GM23248 (cell line): ENCODE measurements at places on chromosomes 7 and 10. TPM values are rescaled to one million over a fixed set of nuclear protein-coding genes. Genes with fewer than 3 reads are reported as not detected.

The PIK3CG gene
- not detected in 2 replicates for total RNA-seq

The FAM180A gene
- 53.5 and 60.1 TPM in 2 replicates for total RNA-seq

The ABCC2 gene
- under 0.01 and 0.86 TPM in 2 replicates for total RNA-seq

The PDE1C gene
- 33.8 and 43.1 TPM in 2 replicates for total RNA-seq

The ARHGAP22 gene
- 44.4 and 46.0 TPM in 2 replicates for total RNA-seq

The DIP2C gene
- 10.2 and 12.0 TPM in 2 replicates for total RNA-seq

DNA sequence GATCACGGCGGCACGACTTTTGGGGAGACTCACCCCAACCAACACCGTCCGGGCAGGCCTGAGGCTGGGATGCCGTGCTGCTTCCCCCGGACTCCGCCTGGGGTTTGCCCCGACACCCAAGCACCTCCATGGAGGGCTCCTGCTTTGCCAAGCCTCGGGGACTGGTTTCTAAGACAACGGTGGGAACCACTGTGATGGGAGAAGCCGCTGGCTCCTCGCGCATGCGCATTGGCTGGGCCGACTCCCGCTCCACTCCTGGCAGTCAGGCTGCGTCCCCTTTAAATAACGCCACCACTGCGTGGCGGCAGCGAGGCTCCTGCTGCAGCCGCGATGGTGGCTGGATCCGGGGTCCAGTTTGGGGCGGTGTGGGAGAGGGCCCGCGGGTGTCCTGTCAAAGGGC lies 201.0 kb downstream of the ZNF716 start:
- no peaks in the 10 kb centered on the region for H3K27me3 ChIP-seq
- H3K36me3 ChIP-seq, result no peaks in the 10 kb centered on the region
- no peak overlapping the region for H3K4me3 ChIP-seq
- H3K27ac ChIP-seq, result no peak overlapping the region
- H3K4me1 ChIP-seq, result no peaks in the 10 kb centered on the region
- no peak for DNase-seq

GRCh38 chr10:48821111-48821510 lies 118.5 kb downstream of the LRRC18 start:
- H3K36me3 ChIP-seq, result no peaks in the 10 kb centered on the region
- no peak overlapping the region for H3K27ac ChIP-seq
- H3K4me1 ChIP-seq, result no peaks in the 10 kb centered on the region
- no peak overlapping the region for H3K4me3 ChIP-seq

The FAM25C gene
- not detected in 2 replicates for total RNA-seq

DNA sequence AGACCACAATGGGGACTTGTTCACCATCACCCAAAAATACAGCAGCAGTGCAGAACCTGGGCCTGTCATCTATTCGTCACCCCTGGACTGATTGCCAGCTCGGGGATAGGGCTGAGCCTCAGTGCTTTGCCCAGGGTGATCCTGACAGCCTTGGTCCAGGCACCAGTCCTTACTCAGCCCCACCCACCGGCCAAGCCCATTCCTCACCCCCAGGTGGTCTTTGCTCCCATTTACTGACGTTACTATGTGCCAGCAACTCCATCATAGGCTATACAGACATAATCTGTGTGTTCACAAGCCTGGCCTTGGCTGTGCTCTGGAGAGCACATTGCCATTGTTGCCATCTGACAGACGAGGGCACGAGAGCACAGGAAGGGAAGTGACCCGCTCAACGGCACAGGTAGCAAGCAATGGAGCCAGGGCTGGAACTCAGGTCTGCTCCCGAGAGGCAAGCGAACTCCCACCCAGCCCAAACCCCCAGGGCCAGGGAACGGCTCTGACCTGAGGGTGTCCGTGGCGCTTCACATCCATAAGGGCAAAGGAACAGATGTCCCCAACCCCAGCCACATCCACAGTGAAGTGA lies 6.8 kb downstream of the ATG9B start:
- no peaks in the 10 kb centered on the region for H3K4me1 ChIP-seq
- no peaks in the 10 kb centered on the region for H3K36me3 ChIP-seq
- no peak overlapping the region for H3K4me3 ChIP-seq
- DNase-seq, result no peak
- no peak overlapping the region for H3K27ac ChIP-seq

GRCh38 chr7:495761-496321 lies 23.8 kb downstream of the PDGFA start:
- H3K36me3 ChIP-seq, result no peaks in the 10 kb centered on the region
- H3K27me3 ChIP-seq, result no peaks in the 10 kb centered on the region
- H3K4me3 ChIP-seq, result no peak overlapping the region
- DNase-seq, result no peak
- no peaks in the 10 kb centered on the region for H3K4me1 ChIP-seq

- H3K36me3 ChIP-seq, result no peaks in the 10 kb centered on the region
- no peak overlapping the region for H3K27ac ChIP-seq
- peaks cover 4% of the 10 kb centered on the region; the same call in 1 of the 2 replicates for H3K4me1 ChIP-seq
Measured at GRCh38 chr7:74216361-74216761, 6.6 kb downstream of the LAT2 start.

DNA sequence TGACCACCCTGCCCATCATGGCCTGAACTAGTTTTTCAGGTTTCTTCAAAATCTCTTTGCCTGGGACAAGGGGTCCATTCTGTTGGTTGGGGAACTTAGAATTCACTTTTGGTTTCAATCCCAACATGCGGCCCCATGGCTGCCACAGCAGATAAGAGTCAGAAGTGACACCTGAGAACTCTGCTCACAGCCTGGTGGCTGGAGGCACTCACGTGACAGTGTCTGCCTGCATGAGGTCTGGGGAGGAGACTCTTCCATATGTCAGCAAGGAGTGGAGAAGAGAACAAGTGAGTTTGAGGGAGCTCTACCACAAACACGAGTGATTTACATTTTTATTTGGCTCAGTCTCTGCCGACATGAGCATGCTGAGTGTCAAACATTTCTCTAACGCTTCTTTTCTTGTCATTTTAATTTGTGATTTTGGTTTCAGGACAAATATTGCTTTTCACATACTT lies 370.4 kb downstream of the TNS3 start:
- no peak overlapping the region for H3K27ac ChIP-seq
- peaks cover 3% of the 10 kb centered on the region; the same call in 1 of the 2 replicates for H3K27me3 ChIP-seq
- no peak for DNase-seq
- no peak overlapping the region for H3K4me3 ChIP-seq
- H3K36me3 ChIP-seq, result no peaks in the 10 kb centered on the region

- no peaks in the 10 kb centered on the region for H3K36me3 ChIP-seq
- H3K4me1 ChIP-seq, result no peaks in the 10 kb centered on the region
- H3K4me3 ChIP-seq, result no peak overlapping the region
- no peak for DNase-seq
- H3K27me3 ChIP-seq, result no peaks in the 10 kb centered on the region
Measured at GRCh38 chr7:30214651-30215137, 69.7 kb upstream of the ZNRF2 start.

The THAP5 gene
- total RNA-seq, result 30.9 and 31.2 TPM in 2 replicates

DNA sequence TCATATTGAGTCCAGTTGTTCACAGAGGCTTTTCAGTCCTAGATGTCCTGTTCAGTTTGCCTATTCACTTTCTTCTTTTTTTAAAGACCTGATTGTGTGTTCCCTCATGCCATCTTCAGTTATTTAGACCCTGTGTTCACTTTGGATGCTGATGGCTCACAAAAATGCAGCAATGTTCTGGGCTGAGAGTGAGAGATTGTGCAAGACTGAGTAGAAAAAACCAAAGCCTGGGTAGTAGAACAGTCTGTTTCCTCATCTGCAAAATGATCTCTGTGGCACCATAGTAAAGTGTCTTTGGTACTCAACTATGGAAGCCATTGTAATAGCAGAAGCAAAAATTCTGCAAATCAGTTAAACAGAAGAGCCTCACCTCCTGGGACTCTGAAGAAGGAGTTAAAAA lies 43.2 kb downstream of the AKR1B1 start:
- no peaks in the 10 kb centered on the region for H3K36me3 ChIP-seq
- no peak overlapping the region for H3K27ac ChIP-seq
- H3K4me1 ChIP-seq, result peaks cover 7% of the 10 kb centered on the region
- H3K27me3 ChIP-seq, result peaks cover 6% of the 10 kb centered on the region; the same call in 1 of the 2 replicates

The NEUROG3 gene
- total RNA-seq, result not detected in 2 replicates

DNA sequence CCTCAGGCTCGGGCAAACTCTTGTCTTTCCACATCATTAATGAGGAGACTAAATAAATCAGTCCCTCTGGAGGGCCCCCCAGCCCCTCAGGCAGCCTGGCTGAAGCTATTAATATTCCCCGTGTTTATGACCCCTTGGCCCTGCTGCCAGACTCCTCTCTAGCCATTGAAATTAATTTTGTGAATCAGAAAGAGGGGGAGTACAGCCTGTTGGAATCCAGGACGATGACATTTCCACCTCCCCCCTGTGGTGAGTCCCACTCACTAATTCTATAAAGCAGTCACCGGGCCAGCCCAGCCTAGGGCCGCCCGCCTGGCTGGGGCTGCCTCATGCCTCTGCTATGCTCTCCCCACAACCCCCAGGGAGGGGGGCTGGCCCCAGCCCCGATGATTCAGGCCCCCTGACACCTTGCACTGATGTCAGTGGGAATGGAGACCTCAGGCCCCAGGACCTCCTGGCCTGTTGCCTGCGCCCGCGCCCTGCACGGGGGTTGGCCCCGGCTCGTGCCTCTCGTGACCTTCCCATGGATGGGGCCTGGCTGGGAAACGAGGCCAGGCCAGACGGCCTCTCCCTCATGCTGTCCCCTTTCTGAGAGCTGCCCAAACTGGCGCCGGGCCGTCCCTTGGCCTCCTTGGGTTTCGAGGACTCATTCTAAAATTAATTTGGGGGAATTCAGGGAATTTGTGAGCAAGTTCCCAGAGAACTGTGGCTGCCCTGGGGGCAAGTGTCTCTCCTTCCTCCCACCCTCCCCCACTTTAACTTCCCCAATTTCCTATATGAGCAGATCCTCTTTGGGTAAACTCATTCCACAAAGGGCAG lies 34.0 kb downstream of the TMEM270 start:
- DNase-seq, result peak; percentile 99
- H3K27me3 ChIP-seq, result no peaks in the 10 kb centered on the region
- 0 out of 2 replicates have a peak overlapping the region, but pooled peaks have one; percentile 21 for H3K4me3 ChIP-seq
- H3K27ac ChIP-seq, result peak overlapping the region; percentile 97
- no peaks in the 10 kb centered on the region for H3K36me3 ChIP-seq

The PPP1R17 gene
- total RNA-seq, result not detected in 2 replicates

GRCh38 chr10:61471491-61471890 lies 18.3 kb upstream of the TMEM26 start:
- no peak overlapping the region for H3K4me3 ChIP-seq
- H3K27me3 ChIP-seq, result no peaks in the 10 kb centered on the region
- H3K36me3 ChIP-seq, result no peaks in the 10 kb centered on the region

DNA sequence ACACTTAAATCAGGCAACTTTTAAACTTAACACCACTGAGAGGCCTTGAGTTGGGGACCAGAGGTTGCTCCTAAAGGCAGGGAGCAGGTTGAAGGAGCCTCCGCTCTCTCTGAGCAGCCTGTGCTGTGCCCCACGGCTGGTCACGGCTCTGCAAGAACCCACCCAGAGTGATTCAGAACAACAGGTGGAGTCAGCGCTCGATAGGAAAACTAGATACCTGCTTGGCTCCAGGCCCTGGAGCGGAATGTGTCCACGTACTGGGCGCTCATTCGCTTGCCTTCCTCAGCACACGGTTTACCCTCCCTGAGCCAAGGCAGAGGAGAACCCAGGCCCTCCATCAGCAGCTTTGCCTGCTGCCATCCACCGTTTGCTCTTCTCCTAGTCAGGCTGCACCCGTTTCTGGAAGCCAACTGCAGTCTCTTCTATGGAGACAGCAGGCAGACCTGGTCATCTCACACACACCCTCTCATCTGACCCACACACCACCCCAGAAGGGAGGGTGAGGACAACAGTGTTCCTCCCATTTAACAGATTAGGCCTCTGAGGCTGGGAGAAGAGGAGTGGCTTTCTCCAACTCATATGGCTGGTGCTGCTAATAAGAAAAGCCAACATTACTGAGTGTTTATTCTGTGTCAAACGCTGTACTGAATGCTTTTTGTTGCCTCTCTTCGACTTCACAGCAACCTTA lies 37.6 kb upstream of the PDCD4 start:
- H3K27me3 ChIP-seq, result no peaks in the 10 kb centered on the region
- no peaks in the 10 kb centered on the region for H3K4me1 ChIP-seq
- DNase-seq, result no peak
- no peak overlapping the region for H3K27ac ChIP-seq

GRCh38 chr10:60372436-60372835 lies 17.2 kb downstream of the ANK3 start:
- H3K27ac ChIP-seq, result no peak overlapping the region
- H3K36me3 ChIP-seq, result no peaks in the 10 kb centered on the region
- no peak for DNase-seq
- no peaks in the 10 kb centered on the region for H3K27me3 ChIP-seq

The RBP4 gene
- total RNA-seq, result 1.1 TPM in 1 of 2 replicates, not detected in the other

DNA sequence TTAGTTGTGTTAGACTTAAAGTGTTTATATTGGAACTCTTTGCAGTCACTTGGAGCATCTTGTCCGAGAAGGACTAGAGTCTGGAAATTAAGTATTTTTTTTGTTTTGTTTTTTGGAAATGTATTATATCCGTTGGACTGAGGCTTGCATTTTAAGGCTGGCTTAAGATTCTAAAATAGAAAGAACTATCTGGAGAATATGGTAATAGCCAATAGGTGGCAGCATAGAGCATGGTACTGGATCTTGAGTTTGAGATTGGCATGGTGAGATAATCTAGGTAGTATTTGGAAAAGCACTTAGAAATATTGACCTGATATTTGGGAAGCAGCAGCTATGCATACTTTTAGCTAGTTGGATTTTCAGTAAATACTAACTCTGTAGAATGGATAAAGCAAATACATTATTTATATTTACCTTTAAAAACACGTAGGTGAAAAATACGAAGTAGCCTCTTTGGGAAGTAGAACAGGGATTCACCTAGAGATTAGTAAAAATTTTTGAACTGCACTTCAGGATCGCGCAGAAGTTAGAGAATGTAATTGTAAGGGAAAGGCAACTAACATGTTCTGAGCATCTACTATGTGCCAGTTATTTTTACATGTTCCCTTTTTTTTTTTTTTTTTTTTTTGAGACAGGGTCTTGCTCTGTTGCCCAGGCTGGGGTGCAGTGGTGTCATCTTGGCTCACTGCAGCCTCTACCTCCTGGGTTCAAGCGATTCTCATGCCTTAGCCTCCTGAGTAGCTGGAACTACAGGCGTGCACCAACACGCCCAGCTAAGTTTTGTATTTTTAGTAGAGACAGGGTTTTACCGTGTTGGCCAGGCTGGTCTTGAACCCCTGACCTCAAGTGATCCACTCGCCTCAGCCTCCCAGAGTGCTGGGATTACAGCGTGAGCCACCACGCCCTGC lies 78.6 kb downstream of the LCOR start:
- no peaks in the 10 kb centered on the region for H3K27me3 ChIP-seq
- H3K4me3 ChIP-seq, result no peak overlapping the region
- H3K27ac ChIP-seq, result no peak overlapping the region
- H3K36me3 ChIP-seq, result no peaks in the 10 kb centered on the region
- H3K4me1 ChIP-seq, result no peaks in the 10 kb centered on the region

The FGFR2 gene
- total RNA-seq, result not detected in 2 replicates

The MBL2 gene
- total RNA-seq, result not detected in 2 replicates

The ARMC3 gene
- not detected in 2 replicates for total RNA-seq

GRCh38 chr10:97117372-97117771 lies 68.4 kb downstream of the SLIT1 start:
- H3K27me3 ChIP-seq, result peaks cover 53% of the 10 kb centered on the region
- no peaks in the 10 kb centered on the region for H3K36me3 ChIP-seq
- DNase-seq, result peak; percentile 23
- H3K4me3 ChIP-seq, result no peak overlapping the region
- no peak overlapping the region for H3K27ac ChIP-seq

DNA sequence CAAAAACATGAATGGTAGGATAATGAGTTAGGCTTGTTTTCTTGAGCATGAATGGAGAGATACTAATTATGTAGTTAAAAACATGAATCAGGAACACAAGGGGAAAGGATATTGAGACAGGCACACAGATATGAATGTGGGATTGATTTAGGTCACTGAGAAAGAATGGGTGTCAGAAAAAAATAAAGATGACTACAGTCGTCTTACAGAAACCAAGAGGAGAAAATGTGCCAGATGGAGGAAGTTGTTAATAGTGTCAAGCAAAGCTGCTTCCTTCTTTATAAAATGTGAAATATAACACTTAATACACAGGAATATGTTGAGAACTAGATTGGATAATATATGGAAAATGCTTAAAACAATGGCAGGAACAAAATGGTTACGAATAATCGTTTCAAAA lies 173.3 kb upstream of the BET1 start:
- no peak overlapping the region for H3K27ac ChIP-seq
- no peaks in the 10 kb centered on the region for H3K36me3 ChIP-seq
- H3K4me3 ChIP-seq, result no peak overlapping the region
- H3K27me3 ChIP-seq, result no peaks in the 10 kb centered on the region
